ENCODE measurements at places on chromosomes 5 and 9.

GRCh38 chr9:123324767-123325183 lies 31.2 kb upstream of the CRB2 start:
- DNase-seq: no peak

DNA sequence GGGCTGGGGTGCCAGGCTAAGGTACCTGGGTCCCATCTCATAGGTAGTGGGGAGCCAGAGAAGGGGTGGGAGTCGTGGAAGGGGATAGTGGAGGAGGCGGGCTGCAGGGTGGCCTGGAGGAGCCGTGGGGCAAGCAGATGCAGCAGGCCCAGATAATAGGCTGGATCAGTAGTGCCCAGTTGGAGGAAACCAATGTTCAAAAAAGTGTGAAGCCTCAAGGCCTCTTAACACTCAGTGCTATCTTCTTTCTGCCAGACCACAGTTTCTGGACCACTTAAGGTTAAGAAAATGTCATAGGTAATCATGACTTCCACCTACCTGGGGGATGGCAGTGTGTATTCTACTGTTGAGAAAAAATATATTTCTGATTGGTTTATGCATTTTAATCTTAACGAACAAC lies 63.3 kb upstream of the TGFBR1 start:
- no peak for DNase-seq

GRCh38 chr9:129462360-129462759 lies 158.5 kb downstream of the C9orf50 start:
- DNase-seq: no peak

- DNase-seq: no peak
Observed at GRCh38 chr9:2691626-2692025, 25.7 kb upstream of the KCNV2 start.

GRCh38 chr9:12212860-12213259 lies 480.3 kb upstream of the TYRP1 start:
- DNase-seq: no peak

DNA sequence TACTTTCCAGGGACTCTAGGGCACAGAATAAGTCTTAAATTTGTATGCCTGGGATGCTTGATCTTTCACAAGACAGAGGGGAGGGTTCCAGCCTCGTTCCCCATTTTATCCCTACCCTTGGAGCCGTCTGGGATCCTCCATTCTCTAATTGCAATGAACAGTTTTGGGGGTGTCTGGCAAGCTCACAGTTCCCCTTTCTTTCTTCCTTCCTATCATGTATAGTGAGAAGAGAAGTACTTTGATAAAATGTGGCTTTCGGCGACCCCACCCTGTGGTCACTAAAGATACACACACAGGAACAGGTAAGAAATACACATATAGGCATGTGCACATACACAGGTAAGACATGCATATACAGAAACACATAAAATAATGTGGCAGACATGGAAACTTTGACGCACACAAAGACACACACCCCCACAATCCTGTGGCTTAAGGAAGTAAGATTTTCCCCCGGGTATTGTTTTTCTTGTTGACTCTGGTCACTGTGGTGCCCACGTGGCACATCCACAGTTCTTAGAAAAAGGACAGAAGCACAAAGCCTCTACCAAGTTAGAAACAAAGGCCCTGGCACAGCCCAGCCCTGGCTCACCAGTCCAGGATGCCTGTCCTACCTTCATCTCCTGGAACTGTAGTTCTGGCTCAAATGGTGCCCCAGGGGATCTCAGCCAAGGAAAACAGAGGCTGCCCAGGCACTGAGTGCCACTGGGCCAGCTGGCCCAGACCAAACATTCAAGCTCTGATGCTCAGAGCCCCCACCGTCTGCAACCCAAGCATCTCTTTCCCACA lies 6.3 kb upstream of the SMU1 start:
- DNase-seq: peak; percentile 40
